Mesothelial cell of epicardium (in vitro differentiated cells): ENCODE measurements at places on chromosomes 6 and 20. TPM values are rescaled to one million over a fixed set of nuclear protein-coding genes. Genes with fewer than 3 reads are reported as not detected.

- peak; percentile 29 for DNase-seq
- H3K27ac ChIP-seq: peak overlapping the region; percentile 94
- no peaks in the 10 kb centered on the region for H3K27me3 ChIP-seq
- peaks cover 2% of the 10 kb centered on the region for H3K36me3 ChIP-seq
- H3K4me3 ChIP-seq: peak overlapping the region; percentile 89
These were observed 880 bp downstream of the ADNP start for GRCh38 chr20:50930139-50930975.

DNA sequence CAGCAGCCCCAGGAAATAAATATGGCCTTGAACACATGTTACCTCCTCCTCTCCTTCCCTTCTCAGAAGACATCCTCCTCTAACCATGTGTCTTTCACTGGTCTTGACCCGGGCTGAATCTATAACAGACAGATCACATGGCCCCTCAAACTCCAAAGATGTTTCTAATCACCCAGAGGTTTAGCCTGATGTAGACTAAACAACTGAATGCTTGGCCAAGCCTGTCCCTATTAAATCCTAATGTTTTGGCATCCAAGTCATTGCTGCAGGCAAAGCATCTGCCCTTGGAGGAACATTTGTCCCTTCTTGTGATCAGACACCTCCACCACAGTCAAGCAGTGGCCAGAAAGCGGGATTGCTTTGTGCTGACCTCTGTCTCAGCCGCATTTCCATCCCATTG is 65.5 kb downstream of the ANKRD60 start:
- H3K27me3 ChIP-seq: peaks cover 7% of the 10 kb centered on the region
- DNase-seq: no peak
- H3K36me3 ChIP-seq: no peaks in the 10 kb centered on the region
- no peak overlapping the region for H3K27ac ChIP-seq
- no peak overlapping the region for H3K4me3 ChIP-seq
- peaks cover 13% of the 10 kb centered on the region for H3K4me1 ChIP-seq

TCEA2 gene
- 77.9 to 81.3 TPM (median 81.2 TPM) in 3 replicates for total RNA-seq

GRCh38 chr6:157049133-157049532 is 272.0 kb downstream of the ARID1B start:
- peak overlapping the region; percentile 62 for H3K27ac ChIP-seq
- no peak overlapping the region for H3K4me3 ChIP-seq
- no peaks in the 10 kb centered on the region for H3K27me3 ChIP-seq
- DNase-seq: no peak

GRCh38 chr6:21138336-21139069 is 455.0 kb upstream of the SOX4 start:
- peak overlapping the region; percentile 53 for H3K27ac ChIP-seq
- no peak overlapping the region for H3K4me3 ChIP-seq
- H3K4me1 ChIP-seq: peaks cover 66% of the 10 kb centered on the region
- no peaks in the 10 kb centered on the region for H3K27me3 ChIP-seq

DNA sequence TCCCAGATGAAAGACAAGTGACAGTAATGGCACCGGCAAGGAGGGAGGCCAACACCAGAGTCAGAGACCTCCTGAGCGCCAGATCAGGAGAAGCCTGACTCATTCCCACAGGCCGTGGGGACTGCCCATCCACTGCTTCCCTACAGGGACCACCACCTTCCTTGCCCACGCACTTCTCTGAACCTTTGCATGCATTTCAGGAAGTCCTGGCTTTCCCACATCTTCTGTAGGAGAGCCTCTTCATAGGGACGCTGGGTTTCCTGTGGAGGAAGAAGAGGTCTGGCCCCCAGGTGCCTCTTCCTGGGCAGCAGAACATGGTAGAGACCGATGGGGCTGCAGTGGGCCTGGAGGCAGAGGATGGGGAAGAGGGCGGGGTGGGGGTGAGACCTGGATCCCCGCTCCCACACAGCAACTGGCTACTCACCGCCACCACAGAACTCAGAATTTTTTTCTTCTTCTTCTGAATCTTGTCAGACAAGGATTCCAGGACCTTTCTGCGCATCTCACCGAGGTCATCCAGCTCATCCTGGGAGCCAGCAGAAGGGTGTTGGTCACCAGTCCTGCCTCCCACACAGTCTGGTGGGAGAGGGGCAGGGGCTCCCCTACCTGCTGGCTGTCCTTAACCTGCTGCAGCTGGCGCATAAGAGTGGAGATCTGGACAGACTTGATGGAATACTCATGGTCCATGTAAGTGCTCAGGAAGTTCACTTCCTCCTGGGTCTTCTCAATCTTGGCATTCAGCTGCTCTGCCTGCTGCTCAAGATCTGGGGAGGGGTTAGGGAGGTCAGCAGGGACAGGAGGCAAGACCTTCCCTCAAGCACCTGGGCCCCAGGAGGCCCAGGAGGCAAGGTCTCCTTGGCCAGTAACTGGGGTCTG is 13.7 kb downstream of the C20orf96 start:
- H3K27ac ChIP-seq: no peak overlapping the region
- peaks cover 59% of the 10 kb centered on the region for H3K36me3 ChIP-seq
- no peak for DNase-seq
- H3K4me1 ChIP-seq: peaks cover 2% of the 10 kb centered on the region
- no peak overlapping the region for H3K4me3 ChIP-seq

DNA sequence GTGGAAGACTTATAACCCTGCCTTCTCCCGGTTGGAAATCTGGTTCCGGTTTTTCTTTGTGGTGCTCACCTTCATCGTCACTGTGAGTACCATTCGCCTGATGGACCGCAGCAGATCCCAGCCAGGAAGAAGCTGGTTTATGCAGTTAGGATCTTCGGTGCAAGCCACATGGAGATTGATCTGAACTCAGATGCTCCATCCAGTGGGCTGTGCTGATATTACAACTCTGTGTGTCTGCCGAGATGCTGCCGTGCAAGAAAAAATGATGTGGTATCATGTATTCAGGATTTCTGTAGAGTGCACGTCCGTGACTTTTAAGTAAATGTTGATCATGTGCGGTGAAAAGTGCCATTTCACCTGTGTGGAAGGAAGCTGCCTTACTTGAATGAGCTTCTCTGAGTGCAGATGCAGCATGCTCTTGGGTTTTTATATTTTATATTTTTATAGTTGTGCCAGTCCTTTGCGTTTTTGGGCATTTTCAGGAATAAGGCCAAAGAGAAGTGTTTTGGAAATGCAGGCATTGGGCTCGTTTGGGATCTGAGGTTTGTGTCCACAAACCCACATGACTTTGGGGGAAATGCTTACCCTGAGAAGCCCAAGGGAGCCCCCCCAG is 39.2 kb downstream of the DYNLT1 start:
- peak; percentile 68 for DNase-seq
- no peak overlapping the region for H3K4me3 ChIP-seq

DNA sequence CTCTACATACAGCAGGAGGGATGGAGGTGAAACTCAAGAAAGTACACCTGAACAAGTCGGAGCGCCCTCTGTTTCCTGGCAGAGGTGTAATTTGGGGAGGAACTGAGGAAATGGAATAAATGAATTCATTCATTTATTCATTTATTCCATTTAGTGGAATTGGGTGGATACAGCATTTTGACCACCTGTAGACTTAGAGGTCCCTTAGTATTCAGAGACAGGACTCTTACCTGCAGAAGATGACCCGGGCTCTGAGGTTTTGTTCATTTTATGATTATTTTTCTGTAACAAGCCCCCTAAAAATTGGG is 9.1 kb downstream of the TRIM31 start:
- H3K4me3 ChIP-seq: peak overlapping the region; percentile 71
- peaks cover 24% of the 10 kb centered on the region for H3K4me1 ChIP-seq
- H3K36me3 ChIP-seq: no peaks in the 10 kb centered on the region
- peaks cover 93% of the 10 kb centered on the region for H3K27me3 ChIP-seq
- H3K27ac ChIP-seq: no peak overlapping the region
- no peak for DNase-seq

- H3K4me3 ChIP-seq: no peak overlapping the region
- no peak overlapping the region for H3K27ac ChIP-seq
- H3K27me3 ChIP-seq: peaks cover 5% of the 10 kb centered on the region
- no peak for DNase-seq
- H3K36me3 ChIP-seq: no peaks in the 10 kb centered on the region
These were observed 225.8 kb upstream of the QKI start for GRCh38 chr6:163188746-163189145.

DNA sequence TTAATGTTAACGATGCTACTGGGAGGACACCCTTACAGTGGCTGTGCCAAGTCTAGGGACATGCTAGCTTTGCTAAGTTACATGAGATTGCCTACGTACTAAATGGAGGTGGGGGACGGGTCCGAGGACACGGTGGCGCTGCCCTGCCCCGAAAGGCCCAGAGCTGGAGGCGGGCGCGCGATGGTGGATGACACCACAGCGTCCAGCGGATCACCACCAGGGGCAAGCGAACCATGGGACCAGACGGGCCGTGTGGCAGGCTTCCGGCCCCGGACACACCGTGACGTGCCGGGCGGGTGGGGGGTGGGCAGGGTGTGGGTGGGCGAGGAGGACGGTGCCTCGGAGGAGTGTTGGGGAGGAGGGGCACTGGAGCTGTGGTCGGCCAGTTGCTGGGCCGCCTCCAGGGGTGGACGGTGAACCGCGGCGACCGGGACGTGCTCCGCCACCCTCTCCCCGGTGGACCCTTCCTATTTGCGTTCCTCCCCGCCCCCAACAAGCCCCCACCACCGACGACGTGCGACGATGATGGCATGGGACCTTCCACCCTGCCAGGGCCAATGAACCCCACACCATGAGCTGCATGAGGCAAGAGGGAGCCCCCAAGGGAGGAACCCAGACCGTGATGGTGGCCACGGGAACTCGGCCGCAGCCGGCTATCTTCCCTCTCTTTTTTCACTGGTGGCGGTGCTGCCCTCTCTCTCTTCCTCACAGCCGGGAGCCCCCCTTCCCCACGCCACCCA is 773.3 kb upstream of the DEFB115 start:
- no peak overlapping the region for H3K27ac ChIP-seq
- H3K4me3 ChIP-seq: no peak overlapping the region

DNA sequence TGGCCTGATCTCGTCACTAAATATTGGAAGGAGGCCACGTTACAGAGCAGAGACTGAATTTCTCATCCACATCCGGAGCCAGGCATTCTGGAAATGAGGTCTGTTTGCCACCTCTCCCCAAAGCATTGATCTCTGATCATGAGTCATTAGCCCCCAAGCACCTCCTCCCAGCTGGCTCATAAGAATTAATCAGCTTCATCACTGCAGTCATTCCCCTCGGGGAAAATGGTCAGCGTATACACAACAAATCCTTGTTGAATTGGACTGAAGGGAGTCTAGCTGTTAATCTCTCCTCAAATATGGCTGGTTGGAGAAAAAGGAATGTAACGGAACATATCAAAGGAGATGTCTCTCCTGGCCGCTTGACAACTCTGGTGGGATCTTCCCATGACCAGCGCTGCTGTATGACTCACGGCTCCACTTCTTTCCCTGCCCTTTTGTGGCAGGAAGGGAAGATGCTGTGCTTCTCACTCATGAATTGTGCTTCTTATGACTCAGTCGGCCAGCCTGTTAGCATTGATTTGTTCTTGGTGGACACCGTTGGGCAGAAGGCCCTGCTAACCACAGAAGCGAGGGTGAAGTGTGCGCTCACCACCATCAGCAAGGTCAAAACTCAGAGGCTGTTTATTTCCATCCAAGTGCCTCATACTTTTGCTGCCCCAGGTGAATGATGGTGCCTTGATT is 76.7 kb downstream of the RNF182 start:
- H3K4me3 ChIP-seq: no peak overlapping the region
- peaks cover 3% of the 10 kb centered on the region for H3K27me3 ChIP-seq
- DNase-seq: no peak
- H3K27ac ChIP-seq: no peak overlapping the region
- no peaks in the 10 kb centered on the region for H3K36me3 ChIP-seq

GRCh38 chr6:18596531-18596835 is 209.3 kb downstream of the RNF144B start:
- no peak overlapping the region for H3K27ac ChIP-seq
- H3K36me3 ChIP-seq: no peaks in the 10 kb centered on the region
- H3K27me3 ChIP-seq: peaks cover 22% of the 10 kb centered on the region
- H3K4me1 ChIP-seq: peaks cover 4% of the 10 kb centered on the region

- peaks cover 11% of the 10 kb centered on the region for H3K27me3 ChIP-seq
- no peaks in the 10 kb centered on the region for H3K4me1 ChIP-seq
- no peak for DNase-seq
- H3K4me3 ChIP-seq: no peak overlapping the region
- H3K36me3 ChIP-seq: no peaks in the 10 kb centered on the region
These were observed 469.3 kb downstream of the HAO1 start for GRCh38 chr20:7470912-7471311.
